ENCODE measurements at places on chromosomes 3 and 15. TPM values are rescaled to one million over a fixed set of nuclear protein-coding genes. Genes with fewer than 3 reads are reported as not detected.

The PEX11A gene
- total RNA-seq = 6.7 TPM

The CEMIP gene
- 1.3 TPM for total RNA-seq

The PTPN23 gene
- 22.1 TPM for total RNA-seq

The ZXDC gene
- 8.4 TPM for total RNA-seq

The CKMT1A gene
- total RNA-seq = 2.9 TPM

The PCBP4 gene
- 11.3 TPM for total RNA-seq

The MKRN3 gene
- total RNA-seq = 1.6 TPM

The SLC12A8 gene
- total RNA-seq = 1.2 TPM

The STX19 gene
- total RNA-seq = not detected

The ADAMTS7 gene
- 9.8 TPM for total RNA-seq

The ST8SIA2 gene
- total RNA-seq = 0.23 TPM

The SIDT1 gene
- 0.63 TPM for total RNA-seq

The FAM227B gene
- 0.91 TPM for total RNA-seq

The GOLGA6B gene
- not detected for total RNA-seq

The SLC28A1 gene
- total RNA-seq = not detected

The RASGRF1 gene
- 0.39 TPM for total RNA-seq

The CMTM7 gene
- total RNA-seq = 35.1 TPM

The CPLX3 gene
- not detected for total RNA-seq

The UBA3 gene
- total RNA-seq = 22.5 TPM

The ILDR1 gene
- not detected for total RNA-seq

The STAB1 gene
- total RNA-seq = 0.16 TPM

The HDC gene
- total RNA-seq = 0.08 TPM

The ZIC1 gene
- total RNA-seq = 0.02 TPM

The TGM5 gene
- total RNA-seq = not detected

The LYZL4 gene
- total RNA-seq = not detected

The PSTPIP1 gene
- total RNA-seq = not detected

The SCAPER gene
- total RNA-seq = 4.0 TPM

The PIERCE2 gene
- 4.2 TPM for total RNA-seq

The PLSCR4 gene
- total RNA-seq = 9.0 TPM

The PPM1L gene
- 0.73 TPM for total RNA-seq

The SPINT1 gene
- 0.91 TPM for total RNA-seq

The MEGF11 gene
- 0.31 TPM for total RNA-seq

The CD96 gene
- not detected for total RNA-seq

The NR2E3 gene
- total RNA-seq = 0.19 TPM

The DLEC1 gene
- 0.05 TPM for total RNA-seq

The ASB7 gene
- 11.3 TPM for total RNA-seq

The ZKSCAN7 gene
- total RNA-seq = not detected

The TMEM158 gene
- 15.2 TPM for total RNA-seq

The SSUH2 gene
- 0.69 TPM for total RNA-seq

The UCN2 gene
- total RNA-seq = 8.9 TPM

The PARP9 gene
- 5.1 TPM for total RNA-seq

The THRB gene
- 1.7 TPM for total RNA-seq

The SLCO2A1 gene
- 0.02 TPM for total RNA-seq

The KCNMB2 gene
- not detected for total RNA-seq

The FETUB gene
- total RNA-seq = 0.10 TPM

The GRK7 gene
- not detected for total RNA-seq

The ZSCAN2 gene
- total RNA-seq = 14.5 TPM

The ITIH1 gene
- total RNA-seq = not detected
